ENCODE measurements at places on chromosomes 3 and 15.

- peak; percentile 40 for DNase-seq
These were observed 957 bp downstream of the ADCY5 start for GRCh38 chr3:123447749-123448517.

DNA sequence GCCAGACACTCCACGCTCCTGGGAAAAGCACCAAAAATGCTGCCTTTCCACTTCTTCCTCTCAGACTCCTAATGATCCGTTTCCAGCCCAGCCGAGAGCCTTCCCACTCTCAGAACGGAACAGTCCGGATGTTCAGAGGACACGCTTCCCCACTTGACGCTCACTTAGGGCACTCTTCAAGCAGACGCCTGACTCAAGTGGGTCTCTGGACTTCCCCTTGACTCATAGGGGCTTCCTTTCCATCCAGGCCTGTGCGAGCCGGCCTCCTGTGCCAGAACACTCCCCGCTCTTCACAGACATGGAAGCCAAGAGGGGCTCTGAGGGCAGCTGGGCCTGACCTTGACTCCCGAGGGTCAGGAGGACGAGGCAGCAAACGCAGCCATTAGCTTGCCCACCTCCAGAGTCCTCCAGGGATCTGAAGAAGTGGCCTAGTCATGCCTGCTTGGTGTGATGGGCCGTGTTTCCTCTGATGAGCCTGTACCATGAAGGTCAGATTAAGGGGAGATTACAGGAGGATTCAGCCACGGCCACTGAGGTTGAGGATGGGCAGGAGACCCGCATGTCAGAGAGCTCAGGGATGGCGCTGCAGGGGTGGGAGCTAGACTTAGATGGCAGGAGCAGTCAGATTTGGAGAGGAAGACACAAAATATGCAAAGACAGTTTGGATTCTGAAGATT is 114.7 kb upstream of the TLE3 start:
- DNase-seq: peak; percentile 18

GRCh38 chr3:157746391-157746790 is 243.2 kb upstream of the VEPH1 start:
- no peak for DNase-seq

- peak; percentile 92 for DNase-seq
These were observed at the start of gene SLC25A20 for GRCh38 chr3:48898383-48899234. Gene SLC25A20, minus strand, starts transcription at chr3:48898882. Its CDS starts 88 bp downstream, at chr3:48898794.

DNA sequence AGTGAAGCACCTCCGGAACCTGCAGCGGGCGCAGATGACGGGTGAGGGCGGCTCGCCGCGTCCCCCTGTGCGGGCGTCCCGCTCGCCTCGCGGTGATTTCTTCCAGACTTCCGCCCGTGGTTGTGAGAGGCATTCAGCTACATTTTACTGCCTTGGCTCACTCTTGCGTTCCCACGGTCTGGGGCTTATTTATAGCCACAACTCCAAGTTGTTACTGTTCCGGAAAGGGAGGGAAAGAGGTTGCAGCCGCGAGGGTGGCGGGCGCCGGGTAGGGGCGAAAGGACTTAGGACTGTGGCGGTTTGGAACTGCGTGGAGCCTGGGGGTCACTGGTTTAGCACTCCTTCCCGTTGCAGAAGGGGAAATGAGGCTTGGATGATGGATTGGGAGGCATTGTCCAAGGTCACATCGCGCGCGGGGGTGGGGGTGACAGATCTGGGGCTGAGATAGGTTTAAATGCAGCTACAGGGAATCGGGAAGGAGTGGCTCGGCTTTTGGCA is 1.1 kb downstream of the HES1 start:
- DNase-seq: peak; percentile 67

GRCh38 chr3:47664519-47664918 is 85.9 kb upstream of the CSPG5 start:
- peak; percentile 17 for DNase-seq

- no peak for DNase-seq
These were observed 44.4 kb upstream of the LARS2 start for GRCh38 chr3:45343947-45344346.

DNA sequence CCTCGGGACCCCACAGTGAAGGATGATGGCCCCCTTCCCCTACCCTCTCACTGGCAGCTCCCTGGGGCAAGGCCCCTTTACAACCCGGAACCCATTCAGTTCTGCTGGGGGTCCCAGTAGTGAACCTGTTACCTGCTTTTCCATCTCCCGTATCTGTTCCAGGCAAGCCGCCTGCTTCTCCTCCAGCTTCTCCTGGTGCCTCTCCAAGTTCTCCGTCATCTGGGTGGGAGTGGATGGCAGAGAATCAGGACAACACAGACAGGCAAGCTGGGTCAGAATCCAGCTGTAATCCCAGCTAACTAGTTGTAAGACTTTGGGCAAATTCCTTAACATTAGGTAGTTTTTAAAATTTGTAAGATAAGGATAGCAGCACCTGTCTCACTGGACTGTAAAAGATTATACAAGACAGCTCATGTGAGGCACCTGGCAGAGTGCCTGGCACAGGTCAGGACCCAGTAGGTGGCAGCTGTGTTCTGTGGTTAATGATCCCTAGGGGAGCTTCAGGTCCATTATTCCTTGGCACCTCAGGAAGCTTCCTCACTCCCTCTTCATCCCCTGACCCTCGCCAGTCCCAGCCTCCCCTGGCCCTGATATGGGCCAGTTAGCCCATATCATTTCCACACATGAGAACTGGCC is 6.4 kb upstream of the ANKRD63 start:
- no peak for DNase-seq

GRCh38 chr3:124431331-124431994 is 298.8 kb upstream of the UMPS start:
- DNase-seq: no peak

DNA sequence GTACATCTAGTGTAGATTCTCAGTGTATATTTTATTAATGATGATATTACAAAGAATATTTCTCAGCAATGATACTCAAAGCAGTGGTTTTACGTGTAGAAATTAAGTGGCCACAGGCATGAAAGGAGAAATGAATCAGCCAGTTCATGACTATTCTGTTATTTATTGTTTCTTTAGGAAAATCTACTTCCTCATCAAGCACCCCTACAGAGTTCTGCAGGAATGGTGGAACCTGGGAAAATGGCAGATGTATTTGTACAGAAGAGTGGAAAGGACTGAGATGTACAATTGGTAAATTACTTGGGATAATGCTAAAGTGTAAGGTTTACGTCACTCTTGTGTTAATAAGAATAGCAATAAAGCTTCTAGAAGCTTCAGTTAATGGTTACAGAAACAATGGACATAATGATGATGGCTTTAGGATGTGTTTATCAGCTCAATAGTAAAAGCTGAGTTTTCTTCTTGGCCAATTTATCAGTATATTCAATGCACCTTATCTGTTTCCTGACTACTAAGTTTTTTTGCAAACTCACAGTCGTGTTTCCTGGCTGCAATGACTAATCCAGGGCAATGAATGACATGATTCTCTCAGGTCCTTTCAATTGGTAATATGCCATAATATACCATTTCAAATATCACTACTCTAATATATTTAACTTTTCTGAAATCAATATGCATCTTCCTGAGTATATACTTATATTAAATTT is 20.2 kb downstream of the ADGRG7 start:
- DNase-seq: no peak

DNA sequence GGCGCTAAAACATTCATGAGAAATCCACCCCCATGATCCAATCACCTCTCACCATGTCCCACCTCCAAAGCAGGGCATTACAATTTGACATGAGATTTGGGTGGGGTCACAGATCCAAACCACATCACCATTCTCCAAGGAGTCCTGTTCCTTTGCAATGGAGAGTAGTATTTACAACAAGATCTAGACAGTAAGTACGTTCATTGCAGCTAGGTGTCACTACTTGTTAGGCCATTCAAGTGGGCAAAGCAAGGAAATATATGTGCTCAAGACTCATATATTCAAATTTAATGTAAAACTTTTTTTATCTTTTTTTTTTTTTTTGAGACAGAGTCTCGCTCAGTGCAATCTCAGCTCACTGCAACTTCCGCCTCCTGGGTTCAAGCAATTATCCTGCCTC is 79.3 kb downstream of the AQP9 start:
- no peak for DNase-seq

DNA sequence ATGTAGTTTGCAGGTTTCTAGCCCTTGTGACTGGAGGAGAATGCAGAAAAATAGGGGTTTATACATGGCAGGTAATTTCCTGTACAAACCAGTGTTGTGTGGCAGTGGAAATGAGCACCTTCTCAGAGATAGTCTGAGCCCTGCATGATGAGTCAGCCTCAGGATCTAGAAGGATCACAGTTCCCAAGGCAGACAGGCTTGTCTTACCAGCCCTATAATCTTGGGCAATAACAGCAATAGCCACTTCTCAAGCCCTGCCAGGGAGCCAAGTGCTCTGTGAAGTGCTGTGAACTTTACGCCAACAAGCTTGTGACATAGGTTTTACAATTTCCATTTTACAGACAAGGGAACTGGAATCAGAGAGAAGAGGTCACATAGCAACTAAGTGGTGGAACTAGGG is 89.4 kb downstream of the CD47 start:
- DNase-seq: no peak

GRCh38 chr3:10370429-10370828 is 49.5 kb upstream of the SEC13 start:
- DNase-seq: no peak

DNA sequence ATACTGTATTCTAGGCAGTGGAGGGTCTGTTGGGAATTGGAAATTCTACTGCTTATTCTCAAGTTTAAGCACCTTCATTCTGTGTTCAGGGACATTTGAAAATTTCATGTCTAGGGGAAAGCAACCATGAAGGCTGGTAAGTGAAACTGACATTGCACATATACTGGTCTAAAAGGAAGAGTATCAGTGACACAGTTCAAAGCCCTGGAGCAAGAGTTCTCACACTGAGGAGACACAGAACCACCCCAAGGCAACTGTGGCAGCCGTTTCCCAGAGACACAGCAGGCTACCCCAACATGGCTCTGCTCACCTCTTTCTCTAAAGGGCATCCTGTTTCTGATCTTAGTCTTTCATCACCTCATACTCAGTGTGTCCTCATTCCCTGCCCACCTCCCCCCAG is 67.5 kb downstream of the KCNMB2 start:
- no peak for DNase-seq

DNA sequence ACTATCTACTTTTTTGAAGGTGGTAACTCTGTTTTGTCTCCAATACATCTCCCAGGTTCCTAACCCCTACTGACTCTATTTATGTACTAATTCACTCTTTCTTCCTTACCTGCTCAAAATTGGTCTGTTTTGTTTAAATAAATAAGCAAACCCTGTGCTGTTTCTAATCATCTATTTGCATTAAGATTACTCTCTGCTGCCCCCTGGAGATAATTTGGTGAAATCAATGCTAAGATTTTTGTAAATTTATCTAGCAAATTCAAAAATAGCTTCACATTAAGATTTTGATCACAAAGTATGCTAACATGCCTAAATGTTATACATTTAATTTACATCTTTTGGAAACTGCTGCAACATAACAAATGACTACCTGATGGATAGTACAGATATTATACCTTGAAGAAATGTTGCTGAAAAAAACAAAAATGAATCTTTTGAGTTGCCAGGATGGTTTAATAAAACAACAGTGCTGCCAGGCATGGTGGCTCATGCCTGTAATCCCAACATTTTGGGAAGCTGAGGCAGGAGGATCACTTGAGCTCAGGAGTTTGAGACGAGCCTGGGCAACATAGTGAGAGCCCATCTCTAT is 4.4 kb upstream of the CD200R1 start:
- peak; percentile 71 for DNase-seq

GRCh38 chr3:69547461-69547880 is 161.6 kb upstream of the FRMD4B start:
- no peak for DNase-seq

- DNase-seq: no peak
These were observed 72.3 kb downstream of the DAPK2 start for GRCh38 chr15:63974021-63974420.

DNA sequence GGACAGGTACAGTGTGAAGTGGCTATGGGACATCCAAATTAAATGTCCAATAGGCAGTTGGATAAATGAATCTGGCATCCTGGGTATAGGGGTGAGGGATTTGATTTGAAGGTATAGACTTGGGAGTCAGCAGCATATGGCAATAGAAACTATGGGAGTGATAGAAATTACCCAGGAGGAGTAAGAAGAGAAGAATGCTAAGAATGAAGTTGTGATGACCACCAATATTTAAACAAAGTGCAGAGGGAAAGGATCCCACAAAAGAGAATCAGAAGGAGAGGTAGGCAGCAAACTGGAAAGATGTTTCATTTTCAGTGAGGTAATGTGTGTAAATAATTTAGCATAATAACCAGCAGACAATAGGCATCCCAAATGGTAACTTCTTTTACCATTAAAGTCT is 13.8 kb upstream of the MSL2 start:
- no peak for DNase-seq

- DNase-seq: no peak
These were observed 21.6 kb downstream of the NGRN start for GRCh38 chr15:90287101-90287500.
